Activated naive CD4-positive, alpha-beta T cell (primary cell): ENCODE measurements at places on chromosomes 4 and X.

- DNase-seq = no peak
These were observed 684.5 kb downstream of the PDHA2 start for GRCh38 chr4:96524311-96524875.

- DNase-seq = no peak
These were observed 34.2 kb downstream of the AGA start for GRCh38 chr4:177408023-177408422.

GRCh38 chr4:150217808-150218207 is 139.6 kb downstream of the DCLK2 start:
- DNase-seq = no peak

DNA sequence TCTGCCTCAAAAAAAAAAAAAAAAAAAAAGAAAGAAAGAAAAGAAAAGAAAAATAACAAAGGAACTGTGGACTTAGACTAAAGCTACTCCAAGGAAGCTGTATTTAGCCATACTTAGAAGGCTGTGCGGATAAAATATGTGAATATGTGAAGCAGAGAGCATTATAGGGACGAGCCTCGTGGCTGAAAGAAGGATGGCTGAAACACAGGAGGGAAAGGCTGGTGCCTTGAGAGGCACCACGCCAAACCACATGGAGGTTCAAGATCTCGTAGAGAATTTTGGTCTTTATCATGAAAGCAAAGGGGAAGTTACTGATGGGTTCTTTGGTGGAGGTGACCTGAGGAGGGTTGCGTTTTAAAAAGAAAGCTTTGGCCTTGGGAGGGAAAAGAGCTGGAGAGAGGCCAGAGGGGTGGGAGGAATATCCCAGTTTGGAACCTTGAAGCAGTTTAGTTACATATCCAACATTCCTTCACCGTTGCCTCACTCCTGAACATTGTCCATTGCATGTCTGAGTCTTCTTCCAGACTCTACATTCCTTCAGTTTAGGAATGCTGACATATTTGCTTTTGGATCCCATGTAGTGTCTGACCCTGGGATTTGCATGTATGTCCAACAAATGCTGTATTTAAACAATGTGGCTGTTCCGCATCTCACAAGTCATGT is 82.5 kb downstream of the CPE start:
- DNase-seq = no peak

DNA sequence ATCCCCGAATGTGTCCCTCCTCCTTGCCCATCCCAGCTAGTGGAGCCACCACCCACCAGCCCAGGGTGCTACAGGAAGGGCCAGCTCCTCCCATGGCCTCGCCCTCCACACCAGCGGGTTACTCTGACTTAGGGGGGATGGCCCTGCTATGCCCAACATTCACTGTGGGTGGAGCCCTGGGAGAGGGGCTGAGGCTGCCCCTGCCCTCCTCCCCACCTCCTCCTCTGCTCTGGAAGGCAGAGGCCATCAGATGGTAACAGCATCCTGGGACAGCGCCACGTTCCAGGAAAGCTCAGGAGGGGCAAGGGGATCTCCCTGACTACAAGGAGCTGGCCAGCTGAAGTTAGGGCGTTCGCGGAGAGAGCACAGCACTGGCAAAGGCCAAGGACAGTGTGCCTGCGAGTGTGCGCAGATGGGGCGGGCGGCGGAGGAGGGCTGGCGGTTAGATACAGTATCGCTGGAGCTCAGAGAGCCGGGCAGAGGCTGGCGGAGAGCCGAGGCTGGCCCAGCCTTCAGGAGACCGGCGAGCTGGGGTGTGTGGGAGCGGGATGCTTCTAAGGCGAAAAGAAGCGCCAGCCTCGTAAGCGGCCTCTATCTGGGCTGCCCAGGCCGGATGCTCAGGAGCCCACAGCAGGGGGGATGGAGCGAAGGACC is 1.5 kb downstream of the JAKMIP1 start:
- DNase-seq = no peak

- no peak for DNase-seq
These were observed 3.5 kb downstream of the FAT1 start for GRCh38 chr4:186719925-186720694.

DNA sequence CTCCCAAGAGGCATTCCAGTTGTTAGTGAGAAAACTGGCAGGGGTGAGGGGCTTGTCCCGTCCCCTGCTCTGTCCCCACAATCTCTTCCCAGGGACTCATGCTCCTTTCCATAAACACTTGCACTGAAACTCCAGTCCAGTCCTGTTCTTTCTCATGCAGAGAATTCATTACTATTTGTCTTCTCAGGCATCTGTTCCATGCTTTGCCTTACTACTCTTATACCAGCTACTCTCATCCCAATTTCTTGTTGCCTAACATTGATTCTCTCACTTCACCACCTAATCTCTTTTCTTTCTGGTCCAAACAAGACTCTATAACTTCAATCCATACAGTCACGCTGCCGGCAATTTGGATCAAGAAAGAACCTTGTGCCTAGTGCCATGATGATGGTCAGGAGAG is 97.1 kb upstream of the VEGFC start:
- no peak for DNase-seq

DNA sequence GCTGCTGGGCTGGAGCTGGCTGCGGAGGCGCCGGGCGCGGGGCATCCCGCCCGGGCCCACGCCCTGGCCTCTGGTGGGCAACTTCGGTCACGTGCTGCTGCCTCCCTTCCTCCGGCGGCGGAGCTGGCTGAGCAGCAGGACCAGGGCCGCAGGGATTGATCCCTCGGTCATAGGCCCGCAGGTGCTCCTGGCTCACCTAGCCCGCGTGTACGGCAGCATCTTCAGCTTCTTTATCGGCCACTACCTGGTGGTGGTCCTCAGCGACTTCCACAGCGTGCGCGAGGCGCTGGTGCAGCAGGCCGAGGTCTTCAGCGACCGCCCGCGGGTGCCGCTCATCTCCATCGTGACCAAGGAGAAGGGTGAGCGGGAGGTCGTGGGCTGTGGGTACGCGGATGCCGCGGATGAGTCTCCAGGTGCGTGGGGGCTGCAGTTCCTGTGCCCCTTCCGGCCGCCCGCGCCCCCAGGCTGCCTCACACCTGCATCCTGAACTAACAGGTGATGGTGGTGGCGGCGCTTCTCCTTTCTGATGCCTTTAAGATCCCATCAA is 499 bp downstream of the CYP2U1 start:
- peak; percentile 5 for DNase-seq
